ENCODE measurements at places on chromosomes 12 and 14.

GRCh38 chr12:74900232-74900631 lies 309.4 kb downstream of the KCNC2 start:
- DNase-seq, result no peak

DNA sequence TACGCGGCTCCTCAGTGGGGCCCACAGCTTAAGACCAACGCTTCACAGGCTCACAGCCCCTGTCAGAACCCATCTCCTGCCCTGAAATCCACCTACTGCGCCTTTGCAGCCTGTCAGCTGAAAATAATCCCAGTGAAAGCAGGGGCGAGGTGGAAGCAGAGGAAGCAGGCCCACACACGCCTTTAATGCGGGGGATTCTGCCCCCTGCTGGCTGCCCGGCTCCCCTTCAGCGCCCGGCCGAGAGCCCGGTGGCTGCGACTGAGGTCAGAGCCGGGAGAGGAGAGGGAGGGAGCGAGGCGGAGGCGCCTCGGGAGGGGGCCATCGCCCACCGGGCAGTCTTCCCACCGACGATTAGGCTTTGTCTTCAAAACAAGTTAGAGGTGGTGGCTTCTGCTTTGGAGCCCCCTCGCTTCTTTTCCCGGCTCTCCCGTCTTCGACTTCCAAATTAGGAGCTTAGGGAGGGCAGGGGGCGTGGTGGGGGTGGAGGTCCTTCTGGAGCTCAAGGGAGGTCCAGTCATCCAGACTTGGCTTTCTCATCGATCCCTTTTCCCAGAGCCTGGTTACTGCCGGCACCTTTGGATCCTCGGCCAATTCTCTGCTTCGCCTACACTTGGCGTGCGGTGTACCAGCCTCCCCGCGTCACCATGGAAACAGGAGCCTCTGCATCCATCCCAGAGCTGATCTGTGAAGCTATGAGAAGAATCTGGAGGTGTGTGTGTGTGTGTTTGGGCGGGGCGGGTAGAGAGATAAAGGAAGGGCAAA lies 25.2 kb upstream of the RND1 start:
- DNase-seq, result peak; percentile 61

- DNase-seq, result no peak
Measured at GRCh38 chr14:106547735-106548434, 1021.5 kb downstream of the TMEM121 start.

DNA sequence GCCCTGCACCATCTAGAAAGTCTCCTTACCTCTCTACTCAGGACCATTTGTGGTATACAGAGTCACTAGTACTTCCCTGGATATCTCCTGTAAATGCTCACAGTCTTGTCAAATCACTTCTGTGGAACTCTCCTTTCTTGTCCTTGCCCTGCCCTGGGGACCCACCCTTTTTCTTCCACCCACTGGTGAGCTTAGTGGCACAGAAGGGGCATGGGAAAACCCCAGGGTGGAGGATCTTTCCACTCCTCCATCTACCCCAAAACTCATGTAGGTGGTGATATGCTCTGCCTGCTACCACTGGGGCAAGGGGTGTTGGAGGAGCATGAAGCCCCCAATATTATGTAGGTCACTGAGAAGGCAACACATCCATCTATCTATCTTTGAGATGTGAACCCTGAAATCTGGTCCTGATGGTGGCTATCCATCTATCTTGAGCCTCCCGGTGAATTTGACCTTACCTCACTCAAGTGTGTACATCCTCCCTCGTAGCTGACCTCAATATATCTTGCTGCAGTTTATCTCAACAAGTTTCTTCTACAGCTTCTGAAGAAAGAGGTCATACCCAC lies 943 bp downstream of the TESPA1 start:
- DNase-seq, result no peak

- no peak for DNase-seq
Measured at GRCh38 chr14:98835051-98835824, 436.8 kb downstream of the BCL11B start.

DNA sequence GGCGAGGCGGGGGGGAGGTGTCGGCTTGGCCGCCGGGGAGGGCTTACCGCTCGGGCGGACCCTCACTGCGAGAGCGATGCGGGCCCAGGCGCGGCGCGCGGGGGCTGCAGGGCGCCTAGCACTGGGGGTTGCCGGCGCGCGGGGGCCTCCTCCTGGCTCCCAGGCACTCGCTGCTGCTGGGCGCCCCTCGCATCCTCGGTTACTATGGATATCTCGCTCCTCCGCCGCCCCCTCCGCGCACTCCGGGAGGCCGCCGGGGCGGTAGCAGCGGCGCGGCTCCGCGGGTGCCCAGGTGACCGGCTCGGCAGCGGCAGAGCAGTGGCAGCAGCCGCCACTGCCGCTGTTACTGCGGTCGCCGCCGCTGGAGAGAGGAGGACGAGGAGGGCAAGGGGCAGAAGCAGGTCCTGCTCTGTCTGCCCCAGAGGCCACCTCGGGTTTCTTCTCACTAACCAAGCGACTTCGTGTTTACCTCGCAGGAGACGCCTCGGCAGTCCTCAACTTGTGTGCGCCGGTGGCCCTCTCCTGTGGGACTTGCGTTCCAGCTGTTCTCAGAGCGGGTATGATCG lies 250.1 kb downstream of the APAF1 start:
- no peak for DNase-seq

GRCh38 chr12:108345716-108346633 lies 6.9 kb upstream of the CMKLR1 start:
- no peak for DNase-seq

- DNase-seq, result peak; percentile 95
Measured at GRCh38 chr14:105045710-105046326, 19.4 kb downstream of the GPR132 start.

DNA sequence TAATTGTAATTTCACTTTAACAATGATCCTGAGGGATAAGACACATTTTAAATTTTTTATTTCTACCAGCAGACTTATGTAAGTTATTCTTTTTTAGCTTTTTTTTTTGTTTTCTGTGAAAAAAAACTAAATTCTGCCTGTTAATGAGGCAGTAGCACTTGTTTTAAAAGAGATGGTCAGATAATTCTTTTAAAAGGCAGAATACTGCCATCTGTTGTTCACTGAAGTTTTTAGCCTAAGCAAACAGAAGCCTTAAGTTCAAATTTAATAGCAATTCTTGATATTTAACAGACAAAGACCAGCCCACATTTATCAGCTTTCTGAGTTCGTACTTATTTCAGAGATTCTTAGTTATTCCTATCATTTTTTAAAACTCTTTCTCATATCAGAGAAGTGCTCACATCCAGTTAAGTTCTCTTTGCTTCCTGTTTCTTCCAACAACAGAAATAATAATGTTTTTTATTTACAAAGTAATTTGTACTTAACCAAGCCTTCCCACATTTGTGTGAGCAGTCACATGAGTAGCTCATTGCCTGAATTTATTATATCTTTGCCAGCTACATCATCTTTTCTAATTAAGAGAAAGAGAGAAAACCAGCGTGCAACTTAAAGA lies 93.4 kb upstream of the SLCO1C1 start:
- DNase-seq, result no peak

DNA sequence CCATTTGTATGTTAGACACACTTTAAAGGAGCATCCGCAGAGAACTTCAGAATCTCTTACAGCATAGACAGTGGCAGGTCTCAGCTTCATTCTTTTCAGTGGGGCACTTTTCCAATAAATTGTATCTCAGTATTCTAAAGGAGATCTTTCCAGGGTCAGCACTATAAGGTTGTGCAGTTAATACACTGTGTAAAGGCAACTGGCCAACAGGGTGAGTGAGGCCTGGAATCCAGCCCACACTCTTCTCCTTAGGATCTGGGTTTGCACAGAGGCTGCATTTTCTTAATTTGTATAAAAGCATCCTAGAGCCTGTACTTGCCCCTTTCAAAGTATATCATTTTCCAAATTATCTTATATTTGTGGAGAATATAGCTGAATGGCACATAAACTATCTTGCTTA lies 94.2 kb downstream of the MYF5 start:
- DNase-seq, result no peak

DNA sequence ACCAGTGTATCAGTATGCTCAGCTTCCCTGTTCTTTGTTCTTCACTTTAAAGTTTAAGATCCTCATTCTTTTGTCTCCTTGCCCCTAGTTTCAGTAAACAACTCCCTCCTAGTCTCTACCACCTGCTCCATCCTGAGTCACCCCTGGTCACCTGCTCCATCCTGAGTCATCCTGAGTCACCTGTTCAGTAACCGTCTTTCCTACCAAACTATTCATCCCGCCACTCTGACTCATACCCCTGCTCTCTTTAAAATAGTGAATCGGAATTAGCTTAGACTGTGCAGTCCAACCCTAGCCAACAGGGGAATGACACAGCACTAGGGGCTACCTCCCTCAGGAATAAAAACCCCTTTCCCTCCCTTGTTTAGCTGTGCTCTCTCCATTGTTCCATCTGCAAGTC lies 888.1 kb upstream of the MDGA2 start:
- DNase-seq, result no peak

GRCh38 chr12:14949631-14950030 lies 11.3 kb upstream of the ERP27 start:
- DNase-seq, result no peak

DNA sequence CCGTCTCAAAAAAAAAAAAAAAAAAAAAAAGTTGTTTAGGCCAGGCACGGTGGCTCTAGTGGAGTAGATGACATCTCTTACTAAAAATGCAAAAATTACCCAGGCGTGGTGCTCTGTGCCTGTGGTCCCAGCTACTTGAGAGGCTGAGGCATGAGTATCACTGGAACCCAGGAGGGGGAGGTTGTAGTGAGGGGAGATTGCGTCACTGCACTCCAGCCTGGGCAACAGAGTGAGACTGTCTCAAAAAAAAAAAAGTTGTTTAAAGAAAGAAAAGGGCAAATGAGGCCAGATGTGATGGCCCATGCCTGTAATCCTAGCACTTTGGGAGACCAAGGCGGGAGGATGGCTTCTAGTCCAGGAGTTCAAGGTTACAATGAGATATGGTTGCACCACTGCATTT lies 36.6 kb upstream of the SPPL3 start:
- DNase-seq, result no peak

- DNase-seq, result no peak
Measured at GRCh38 chr12:21413369-21414277, 23.8 kb upstream of the PYROXD1 start.

- no peak for DNase-seq
Measured at GRCh38 chr14:80233470-80234089, 22.3 kb upstream of the DIO2 start.

- DNase-seq, result peak; percentile 16
Measured at GRCh38 chr12:106753526-106753925, 21.0 kb upstream of the RIC8B start.

DNA sequence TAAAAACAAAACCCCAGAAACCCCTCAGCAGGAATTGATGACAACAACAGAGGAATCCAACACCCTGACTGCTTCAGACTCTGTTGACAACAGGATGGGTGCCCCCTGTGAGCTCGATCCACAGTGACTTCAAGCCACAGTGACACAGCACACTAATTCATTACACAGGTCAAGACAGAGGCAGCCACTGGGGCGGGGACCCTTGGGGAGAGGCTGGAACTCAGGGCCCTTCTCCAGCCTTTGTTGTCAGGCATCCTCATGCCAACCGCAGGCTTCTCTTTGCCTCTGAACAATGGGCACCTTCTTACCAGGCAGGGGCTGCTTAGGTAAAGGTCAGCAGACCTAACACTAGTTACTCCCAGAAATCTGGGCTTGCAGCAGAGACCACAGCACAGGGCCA lies 37.6 kb downstream of the ACADS start:
- no peak for DNase-seq

DNA sequence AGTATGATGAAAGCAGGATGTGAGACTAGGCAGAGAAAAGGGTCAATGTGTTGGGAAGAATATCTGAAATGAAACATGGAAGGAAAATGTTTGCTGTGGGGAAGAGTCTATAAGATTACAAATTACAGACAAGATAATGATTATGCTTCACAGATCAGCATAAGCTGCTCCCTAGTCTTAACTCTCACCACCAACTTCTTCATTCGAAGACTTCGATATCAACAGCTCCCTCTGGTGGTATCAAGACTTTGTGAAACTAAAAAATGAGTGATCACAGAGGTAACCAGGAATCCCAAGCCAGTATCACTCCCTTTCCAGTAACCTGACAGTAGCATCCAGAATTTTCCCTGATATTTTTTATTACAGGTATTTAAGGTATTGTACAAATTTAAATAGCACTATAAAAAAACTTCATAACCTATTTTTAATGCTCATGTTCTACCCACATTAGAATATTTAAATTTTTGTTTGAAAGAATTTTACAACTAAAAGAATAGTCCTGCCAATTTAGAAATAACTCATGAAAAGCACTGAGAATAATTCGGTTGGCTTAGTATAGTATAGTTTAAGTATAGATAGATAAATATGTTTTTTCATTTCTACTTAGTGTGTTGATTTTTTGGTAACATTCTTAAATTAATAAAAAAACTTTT lies 84.4 kb downstream of the C2CD5 start:
- no peak for DNase-seq

- no peak for DNase-seq
Measured at GRCh38 chr14:58815161-58815701, 177.5 kb downstream of the DACT1 start.

DNA sequence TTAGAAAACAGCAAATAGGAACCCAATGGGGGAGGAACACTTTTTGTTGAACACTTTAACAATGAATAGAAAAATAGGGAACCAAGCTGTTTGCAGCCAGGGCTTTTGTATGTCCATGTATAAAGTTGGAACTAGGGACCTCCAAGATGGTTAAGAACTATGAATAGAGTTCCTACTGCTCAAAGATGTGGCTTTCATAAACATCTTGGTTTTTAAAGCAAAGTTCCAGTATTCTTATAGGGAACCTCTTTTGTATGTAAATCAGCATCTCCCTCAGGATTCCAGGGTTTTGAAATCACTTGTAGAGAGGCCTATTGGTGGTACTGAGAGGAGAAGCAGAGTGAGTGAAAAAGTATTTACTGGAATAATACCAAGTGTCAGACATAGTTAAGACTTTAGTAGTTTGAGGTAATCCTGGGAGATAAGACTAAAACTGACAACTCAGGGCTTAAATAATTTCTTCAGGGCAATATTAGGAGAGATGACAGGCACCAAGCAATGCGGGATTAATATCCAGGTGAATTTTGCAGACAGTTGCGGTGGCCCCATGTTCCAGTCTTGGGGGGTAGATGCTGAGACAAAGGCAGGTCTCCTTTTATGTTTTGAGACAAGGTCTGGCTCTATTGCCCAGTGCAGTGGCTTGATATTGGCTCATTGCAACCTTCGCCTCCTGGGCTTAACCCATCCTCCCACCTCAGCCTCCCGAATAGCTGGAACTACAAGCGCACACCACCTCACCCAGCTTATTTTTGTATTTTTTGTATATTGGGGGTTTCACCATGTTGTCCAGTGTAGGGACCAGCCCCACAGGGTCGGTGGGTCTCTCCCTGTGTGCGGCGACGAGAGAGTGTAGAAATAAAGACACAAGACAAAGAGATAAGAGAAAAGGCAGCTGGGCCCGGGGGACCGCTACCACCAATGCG lies 10.4 kb upstream of the EID3 start:
- no peak for DNase-seq

GRCh38 chr14:45048385-45048784 lies 35.5 kb upstream of the PRPF39 start:
- DNase-seq, result no peak

- no peak for DNase-seq
Measured at GRCh38 chr14:20613094-20614037, 22.2 kb upstream of the RNASE12 start.

- no peak for DNase-seq
Measured at GRCh38 chr12:13749389-13749788, 232.0 kb downstream of the GRIN2B start.

Data from stimulated activated CD8-positive, alpha-beta memory T cell treated with anti-CD3 and anti-CD28 coated beads, Interleukin-15, amount 100 ng/mL, for 24 hours (primary cell).